ENCODE measurements at places on chromosomes 13 and 19.

DNA sequence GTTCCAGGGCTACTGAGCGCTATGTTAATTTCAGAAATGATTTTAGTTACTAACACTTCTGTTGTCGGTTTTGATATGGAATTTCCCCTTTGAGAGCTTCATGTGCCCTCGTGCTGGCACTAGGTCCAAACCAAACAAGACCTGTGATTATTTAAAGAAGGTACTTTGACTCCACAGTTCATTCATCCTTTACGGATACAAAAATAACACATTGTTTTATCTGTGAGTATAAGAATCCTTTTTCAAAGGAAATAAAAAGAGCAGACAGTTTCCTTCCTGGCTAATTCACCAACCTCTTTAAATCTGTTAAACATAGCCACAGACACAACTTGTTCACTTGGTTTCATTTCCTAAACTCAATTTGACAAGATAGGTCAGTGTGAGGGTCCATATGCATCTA, 141.2 kb downstream of the FLT1 start:
- no peak for DNase-seq

DNA sequence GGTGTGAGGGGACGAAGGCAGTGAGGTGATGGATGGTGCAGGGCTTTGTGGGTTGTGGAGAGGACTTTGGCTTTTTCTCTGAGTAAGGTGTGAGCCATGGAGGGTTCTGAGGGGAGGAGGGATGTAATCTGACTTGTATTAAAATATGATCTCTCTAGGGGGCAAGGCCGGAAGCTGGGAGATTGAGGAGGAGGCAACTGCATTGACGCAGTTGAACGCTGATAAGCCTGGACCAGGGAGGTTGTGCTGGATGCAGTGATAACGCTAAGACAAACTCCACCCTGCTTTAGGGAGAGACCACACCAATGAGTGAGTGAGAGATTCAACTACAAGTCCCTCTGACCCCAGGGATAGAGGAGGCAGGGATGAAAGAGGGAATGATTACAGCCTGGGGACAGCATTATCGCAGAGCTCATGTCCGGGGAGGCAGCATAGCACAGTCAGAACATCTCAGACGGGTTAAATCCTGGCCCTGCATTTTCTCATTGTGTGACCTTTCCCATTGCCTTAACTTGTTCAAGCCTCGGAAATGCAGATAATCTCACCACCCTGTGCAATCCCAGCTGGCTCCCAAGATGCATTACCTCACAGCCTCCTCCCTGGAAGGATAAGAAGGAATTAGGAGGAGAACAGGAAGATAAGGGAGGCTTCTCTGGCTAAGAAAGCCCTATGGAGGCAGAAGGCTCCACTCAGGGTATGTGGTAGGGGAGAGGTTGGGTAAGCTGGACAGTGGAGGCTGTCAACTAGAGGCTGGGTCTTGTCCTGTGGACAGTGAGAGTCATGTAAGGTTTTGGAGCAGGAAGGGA, 124.2 kb downstream of the CACNA1A start:
- no peak for DNase-seq

GRCh38 chr19:49727217-49728030, 35.7 kb downstream of the TSKS start:
- no peak for DNase-seq

DNA sequence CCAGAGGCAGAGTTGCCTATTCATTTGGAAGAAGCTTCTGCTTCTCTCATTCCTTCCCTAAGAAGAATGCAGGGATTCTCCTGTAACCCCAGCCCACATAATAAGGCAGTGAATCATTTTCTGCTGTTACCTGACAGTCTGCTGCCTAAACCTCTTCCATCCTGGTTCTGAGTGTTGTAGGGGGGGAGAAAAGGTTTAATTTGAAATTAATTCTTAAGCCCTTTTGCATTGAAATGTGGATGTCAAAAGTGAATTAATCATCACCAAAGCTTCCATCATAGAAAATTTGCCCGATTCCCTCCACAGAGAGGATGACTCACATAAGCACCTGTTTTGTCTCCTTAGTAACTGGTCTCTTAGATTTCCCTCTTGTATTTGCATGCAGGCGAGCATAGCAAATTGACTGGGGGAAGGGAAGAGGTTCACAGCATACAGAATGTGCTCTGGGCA, 146.7 kb upstream of the FNDC3A start:
- DNase-seq = no peak

GRCh38 chr13:29977476-29978120, 127.2 kb upstream of the UBL3 start:
- DNase-seq = no peak

GRCh38 chr13:72820156-72820897, 38.4 kb downstream of the PIBF1 start:
- no peak for DNase-seq

DNA sequence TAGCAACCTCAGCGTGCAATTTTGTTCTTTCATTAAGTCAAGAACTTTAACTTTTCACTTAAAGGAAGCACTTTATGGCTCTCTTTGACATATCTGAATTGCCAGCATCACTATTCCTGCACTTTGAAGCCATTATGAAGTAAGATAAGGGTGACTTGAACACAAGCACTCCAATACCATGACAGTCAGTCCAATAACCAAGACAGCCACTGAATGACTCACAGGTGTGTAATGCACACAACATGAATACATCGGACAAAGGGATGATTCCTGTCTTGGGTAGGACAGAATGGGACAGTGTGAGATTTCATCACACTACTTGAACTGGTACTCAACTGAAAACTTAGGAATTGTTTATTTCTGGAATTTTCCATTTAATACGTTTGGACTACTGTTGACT, 233.7 kb upstream of the IPO5 start:
- no peak for DNase-seq

Measured in stimulated activated CD4-positive, alpha-beta T cell treated with anti-CD3 and anti-CD28 coated beads, Interleukin-1b, Interleukin-23, amount 100 ng/mL, for 24 hours (primary cell).